ENCODE measurements at places on chromosomes 2 and 18. TPM values are rescaled to one million over a fixed set of nuclear protein-coding genes. Genes with fewer than 3 reads are reported as not detected.

GRCh38 chr18:63895190-63895589 is 7.7 kb downstream of the SERPINB2 start:
- no peak for DNase-seq

GRCh38 chr2:88667219-88667618 is 24.3 kb upstream of the RPIA start:
- no peak for DNase-seq

- no peak for DNase-seq
Measured at GRCh38 chr18:70314151-70314782, 25.4 kb downstream of the SOCS6 start.

Gene C2orf81
- total RNA-seq: 1.1 TPM

Gene POTEJ
- total RNA-seq: 0.17 TPM

Gene ALLC
- not detected for total RNA-seq

GRCh38 chr2:166499281-166499680 is 5.2 kb upstream of the SCN7A start:
- DNase-seq: no peak

- no peak for DNase-seq
Measured at GRCh38 chr2:236250286-236250685, 13.9 kb downstream of the ASB18 start.

DNA sequence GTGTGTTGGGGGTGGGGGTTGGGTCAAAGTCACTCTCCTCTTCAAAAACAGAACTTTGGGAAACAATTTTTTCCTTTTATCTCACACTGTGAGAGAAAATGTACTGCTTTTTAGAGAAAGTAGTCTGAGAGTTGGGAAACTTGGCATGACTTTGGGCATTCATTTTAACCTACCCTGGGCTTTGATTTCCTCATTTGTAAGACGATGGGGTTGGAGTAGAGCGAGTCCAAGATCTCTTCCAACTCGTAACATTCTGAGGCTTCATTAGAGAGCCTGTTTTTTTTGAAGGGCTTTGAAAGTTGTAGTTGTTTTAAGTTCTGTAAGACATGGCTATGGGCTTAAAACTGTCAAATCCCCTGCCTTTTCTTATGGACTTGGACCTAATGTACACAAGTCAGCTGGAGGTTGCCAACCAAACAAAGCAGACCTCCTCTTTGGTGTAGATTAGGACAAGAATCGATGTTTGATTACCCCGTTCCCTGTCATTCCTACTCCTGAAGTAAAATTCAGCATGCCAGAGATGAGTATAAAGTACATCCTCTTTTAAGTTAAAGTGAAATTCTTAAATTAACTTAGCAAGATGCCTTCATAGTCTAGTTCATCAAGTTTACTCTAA is 8.4 kb downstream of the PHLPP1 start:
- DNase-seq: no peak

GRCh38 chr18:75612456-75612855 is 185.0 kb upstream of the SMIM21 start:
- no peak for DNase-seq

GRCh38 chr18:75104483-75104882 is 104.5 kb downstream of the PTGR3 start:
- no peak for DNase-seq

DNA sequence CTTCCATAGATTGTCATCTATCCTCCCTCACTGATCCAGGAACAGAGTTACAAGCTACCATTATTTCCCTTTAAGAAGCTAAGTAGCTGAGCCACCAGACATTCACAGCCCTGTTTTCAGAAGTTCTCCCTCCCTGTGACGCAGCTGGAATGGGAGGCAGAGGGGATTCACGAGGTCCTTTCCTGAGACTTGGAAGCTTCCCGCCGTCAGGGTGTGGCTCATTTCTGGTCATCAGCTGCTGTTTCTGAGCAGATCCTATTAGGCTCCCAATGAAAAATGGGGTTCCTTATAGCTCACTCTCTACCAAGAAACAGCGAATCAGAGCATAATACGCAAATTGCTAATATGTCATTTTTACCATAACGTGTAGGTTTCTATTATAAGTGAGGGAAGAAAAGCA is 559.3 kb upstream of the ID2 start:
- no peak for DNase-seq

- no peak for DNase-seq
Measured at GRCh38 chr2:161166538-161167409, 6.5 kb downstream of the TANK start.

GRCh38 chr2:47799031-47799609 is 16.2 kb downstream of the MSH6 start:
- no peak for DNase-seq

DNA sequence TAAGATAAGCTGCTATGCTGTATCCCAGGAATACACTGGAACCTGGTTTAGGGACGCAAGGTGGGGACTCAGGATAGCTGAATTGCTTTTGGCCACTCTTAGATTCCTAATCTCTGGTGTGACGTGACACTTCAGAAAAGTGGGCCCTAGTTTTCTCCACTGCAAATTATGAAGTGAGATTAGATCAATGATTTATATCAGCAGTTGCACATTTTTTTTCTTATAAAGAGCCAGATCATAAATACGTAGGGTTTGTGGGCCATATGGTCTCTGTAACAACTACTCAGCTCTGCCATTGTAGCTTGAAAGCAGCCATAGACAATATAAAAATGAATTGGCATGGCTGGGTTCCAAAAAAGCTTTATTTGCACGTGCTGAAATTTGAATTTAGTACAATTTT is 85.4 kb upstream of the CPO start:
- no peak for DNase-seq

Gene NLRC4
- total RNA-seq: 0.22 TPM

DNA sequence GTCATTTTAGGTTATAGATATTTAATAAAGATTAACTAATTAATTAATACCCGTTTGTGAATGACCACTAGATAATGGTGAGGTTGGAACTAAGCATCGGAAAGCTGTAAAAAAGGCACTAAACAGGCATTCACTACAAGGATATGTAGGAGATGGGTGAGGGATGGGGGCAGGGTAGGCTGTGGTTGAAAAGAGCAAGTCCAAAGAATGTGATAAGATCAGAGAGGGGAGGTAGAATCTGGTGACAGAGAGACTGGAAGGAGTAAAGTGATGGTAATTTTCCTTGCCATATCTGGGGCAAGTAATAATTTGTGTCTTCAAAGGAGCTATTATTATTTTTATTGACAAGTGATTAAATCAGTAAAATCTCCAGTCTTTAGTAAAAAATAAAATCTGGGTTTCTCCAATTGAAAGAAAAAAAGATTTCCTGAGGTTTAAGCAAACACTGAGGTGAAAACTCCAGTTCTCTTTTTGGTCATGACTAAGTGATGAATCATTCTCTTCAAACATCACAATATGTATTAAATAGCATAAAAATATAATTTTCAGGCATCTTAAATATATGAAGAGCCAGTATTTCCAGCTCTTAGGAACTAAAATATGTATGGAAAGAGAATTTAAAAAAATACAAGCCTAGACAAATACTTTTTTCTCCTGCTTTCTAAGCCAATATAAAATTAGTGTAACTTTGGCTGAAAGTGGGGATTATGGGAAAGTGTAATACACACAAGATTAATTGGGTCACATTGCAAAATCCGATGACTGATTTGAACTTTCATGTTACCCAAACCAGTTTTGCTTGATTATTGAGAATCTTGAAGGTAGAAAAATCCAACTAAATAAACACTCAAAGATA is 259.1 kb upstream of the RBMS1 start:
- no peak for DNase-seq

Gene UGT1A8
- 16.8 TPM for total RNA-seq

Gene CLEC4F
- 0.12 TPM for total RNA-seq

GRCh38 chr2:197838036-197838435 is 33.6 kb downstream of the PLCL1 start:
- DNase-seq: no peak

DNA sequence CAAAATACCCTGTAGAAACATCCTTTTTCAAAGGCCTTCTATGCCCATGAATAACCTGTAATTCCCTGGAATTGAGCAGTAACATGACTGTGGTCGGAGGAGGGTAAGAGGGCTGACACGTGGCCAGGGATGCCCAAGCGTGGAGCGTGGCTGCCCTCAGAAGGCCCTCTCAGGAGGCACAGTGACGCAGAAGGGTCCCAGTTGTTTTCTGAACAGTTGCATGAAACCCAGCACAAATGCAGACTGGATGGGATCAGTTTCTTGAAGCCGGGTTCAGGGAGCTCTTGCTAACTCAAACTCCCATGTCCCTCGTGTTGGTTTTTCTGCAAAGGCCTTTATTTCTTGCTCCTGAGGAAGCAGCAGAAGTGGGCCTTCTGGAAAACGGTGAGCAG is 237.0 kb downstream of the ALPK2 start:
- DNase-seq: no peak

DNA sequence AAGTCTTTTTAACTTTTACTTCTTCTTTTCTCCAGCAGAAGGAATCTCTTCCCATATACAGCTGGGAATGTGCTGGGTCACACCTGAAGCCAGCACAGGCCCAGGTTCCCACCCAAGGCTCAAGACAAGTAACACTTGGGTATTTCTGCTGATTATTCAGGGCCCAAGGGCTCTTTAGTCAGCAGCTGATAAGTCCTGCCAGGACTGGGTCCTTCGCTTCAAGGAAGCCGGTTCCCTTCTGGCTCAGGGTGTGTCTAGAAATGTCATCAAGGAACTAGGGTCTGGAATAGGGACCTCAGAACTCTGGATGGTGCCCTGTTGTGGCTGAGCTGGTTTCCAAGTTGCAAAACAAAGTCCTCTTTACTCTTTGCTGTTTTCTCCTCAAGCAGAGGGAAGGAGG is 27.0 kb upstream of the SERPINB2 start:
- no peak for DNase-seq

DNA sequence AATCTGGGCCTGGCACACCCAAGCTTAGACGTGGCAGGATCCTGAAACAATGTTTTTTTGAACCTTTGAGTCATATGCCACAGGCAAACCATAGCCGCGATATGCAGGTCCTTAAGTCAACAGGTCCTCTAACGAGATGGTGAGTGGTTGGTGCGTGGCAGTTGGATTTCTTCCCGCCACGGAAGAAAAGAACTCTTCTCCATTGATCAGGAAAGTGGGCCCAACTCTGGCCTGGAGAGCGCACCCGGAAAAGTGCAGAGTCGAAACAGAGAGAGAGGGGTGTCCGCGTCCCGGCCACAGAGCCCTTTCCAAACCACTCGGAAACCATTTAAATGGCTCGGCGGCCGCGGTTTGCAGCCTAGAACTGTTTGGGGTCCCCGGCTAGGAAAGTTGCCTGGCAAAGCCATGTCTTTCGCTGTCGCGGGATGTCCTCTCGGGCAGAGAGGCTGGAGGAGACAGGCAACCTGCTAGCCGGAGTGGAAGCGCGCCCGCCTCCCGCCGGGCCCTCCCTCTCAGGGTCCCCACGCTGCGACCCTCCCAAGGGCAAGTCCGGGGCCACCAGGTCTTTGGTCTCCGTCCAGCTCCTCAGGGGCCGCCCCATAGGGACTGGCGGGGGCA is 777 bp downstream of the GALNT3 start:
- DNase-seq: peak; percentile 75

GRCh38 chr2:226307487-226308322 is 491.9 kb downstream of the IRS1 start:
- DNase-seq: no peak

Gene SLC16A14
- total RNA-seq: 5.3 TPM

DNA sequence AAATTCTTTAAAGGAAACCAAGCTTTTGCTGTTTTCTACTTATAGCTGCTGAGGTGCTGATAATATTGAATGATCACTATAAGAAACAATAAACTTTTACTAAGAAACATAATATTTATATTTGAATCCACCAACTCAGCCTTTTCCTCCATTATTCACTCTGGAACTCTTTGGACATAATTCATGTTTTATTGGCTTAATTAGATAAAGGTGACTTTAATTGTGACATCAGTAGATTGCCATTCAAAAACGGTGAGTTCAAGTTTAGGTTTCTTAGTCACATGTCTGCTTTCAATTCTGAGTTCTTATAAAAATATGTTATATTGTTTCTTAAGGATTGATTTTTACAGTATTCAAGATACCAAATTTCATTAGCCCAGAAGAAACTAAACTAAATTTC is 24.0 kb downstream of the CCDC85A start:
- DNase-seq: no peak

DNA sequence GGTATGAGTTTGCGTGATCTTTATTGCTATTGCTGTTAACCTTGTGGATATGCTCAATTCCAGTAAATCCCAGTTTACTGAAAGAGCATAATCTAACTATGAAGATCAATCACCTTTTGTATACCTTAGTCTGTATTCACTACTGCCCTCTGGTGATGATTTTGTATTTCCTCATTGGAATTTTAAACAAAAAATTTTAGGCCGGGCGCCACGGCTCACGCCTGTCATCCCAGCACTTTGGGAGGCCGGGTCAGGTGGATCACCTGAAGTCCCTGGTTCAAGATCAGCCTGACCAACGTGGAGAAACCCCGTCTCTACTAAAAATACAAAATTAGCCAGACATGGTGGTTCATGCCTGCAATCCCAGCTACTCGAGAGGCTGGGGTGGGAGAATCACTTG is 5.1 kb downstream of the COMMD1 start:
- DNase-seq: no peak

Gene HDLBP
- 625 TPM for total RNA-seq

Gene HOXD1
- 8.3 TPM for total RNA-seq

DNA sequence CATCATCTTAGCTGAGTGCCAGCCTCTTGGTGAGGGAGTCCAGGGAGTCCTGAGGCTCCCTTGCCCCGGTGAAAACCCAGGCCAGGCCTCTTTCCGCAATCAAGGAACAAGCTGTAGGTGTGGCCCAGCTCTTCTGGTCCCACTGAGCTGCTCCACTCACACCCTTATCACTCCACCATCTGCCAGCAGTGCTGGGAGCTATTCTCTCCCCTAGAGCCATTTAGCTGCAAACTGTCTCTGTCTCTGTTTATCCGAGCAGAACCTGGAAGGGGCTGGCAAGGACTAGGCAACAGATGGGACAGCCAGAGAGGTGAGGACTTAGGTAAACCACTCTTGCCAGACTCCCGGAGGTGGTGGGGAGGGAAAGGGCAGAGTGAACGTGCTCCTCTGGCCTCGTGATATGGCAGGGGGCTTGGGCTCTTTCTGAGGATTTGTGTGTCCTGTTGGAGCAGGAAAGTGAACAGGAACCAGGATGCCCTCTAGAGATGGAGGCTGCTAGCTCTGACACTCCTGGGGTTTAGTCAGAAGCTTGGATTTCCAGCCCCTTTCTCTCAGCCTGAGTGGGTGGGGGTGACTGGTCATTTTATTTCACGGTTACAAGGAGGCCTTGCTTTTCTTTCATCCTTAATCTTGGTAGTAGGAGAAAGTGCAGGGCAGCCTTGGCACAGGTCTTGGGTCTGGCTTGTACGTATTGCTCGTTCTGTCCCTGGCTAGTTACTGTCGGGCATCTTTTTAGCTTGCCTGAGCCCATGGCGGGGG is 19.6 kb downstream of the B3GNT2 start:
- peak; percentile 28 for DNase-seq

All from colonic mucosa (tissue), 4 donors.